Activated CD4-positive, CD25-positive, alpha-beta regulatory T cell treated with anti-CD3 and anti-CD28 coated beads, Interleukin-2, amount 50 U/mL, for 16 hours (primary cell): ENCODE measurements at places on chromosomes 12 and 14.

DNA sequence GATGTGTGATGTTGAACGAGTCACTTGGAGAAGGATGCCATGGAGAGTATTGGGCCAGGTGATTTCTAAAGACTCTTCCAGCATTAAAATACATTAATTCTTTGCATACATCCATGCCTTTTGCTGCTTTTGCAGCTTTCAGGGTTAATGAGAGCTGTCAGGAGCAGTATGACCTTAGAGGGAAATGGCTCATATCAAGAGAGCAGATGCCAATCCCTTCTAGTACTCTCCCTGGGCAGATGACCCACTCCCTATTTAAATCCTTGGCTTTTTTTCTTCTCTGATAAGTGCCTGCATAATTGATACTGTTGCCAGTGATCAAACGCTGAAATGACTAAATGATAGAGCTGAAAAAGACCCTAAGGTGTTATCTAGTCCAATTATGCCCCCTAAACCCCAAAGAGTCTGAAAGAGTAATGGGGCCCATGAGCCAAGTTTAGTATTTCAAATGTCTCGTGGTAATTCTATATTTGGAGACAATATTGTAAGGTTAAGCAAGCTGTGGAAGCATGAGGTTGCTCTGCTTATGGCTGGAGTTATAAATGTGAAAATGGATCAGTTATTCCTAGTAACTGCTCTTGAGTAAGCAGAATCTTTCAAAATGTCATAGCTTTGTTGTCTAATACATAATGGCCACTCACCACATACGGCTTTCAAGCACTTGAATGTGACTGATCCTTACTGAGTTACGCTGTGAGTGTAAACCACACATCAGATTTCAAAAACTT lies 137.3 kb downstream of the ETV6 start:
- no peak for DNase-seq

DNA sequence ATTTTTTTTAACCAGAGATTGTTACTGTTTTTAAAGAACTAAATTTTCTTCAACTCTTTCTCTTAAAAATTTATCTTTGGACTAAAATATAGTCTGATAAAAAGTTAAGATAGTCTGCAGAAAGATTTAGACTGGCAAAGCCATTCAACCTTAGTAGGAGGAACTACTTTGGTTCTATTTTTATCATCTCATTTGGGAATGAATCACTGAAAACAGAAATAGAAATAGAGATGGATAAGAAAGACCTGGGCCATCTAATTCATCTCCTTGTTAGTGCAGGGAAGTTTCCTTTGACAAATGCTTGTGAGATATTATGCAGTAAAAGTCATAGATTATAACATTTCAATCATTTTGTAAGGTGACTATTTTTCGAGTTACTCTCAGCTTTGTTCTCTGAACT lies 263.2 kb upstream of the NPAS3 start:
- no peak for DNase-seq

- DNase-seq: no peak
Observed at GRCh38 chr12:24561882-24562770, 386.8 kb downstream of the BCAT1 start.

GRCh38 chr14:90620568-90621077 lies 195.6 kb downstream of the TTC7B start:
- DNase-seq: no peak

DNA sequence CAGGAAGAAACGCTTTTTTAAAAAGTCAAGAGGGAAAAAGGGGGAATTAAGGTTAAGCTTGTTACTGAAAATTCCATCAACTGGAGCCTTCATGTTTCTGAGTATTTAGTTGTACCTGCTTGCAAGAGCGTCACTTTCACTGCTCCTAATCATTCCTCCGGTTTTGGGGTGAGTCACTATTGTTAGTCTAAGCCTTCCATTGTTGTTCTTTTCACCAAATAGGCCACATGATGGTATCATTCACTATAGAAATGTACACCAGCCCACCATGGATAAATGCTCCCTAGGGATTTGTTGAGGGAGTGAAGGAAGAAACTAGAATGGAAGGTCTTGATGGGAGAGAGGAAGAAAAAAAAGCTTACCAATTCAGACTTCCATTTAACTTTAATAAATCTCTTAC lies 3.0 kb downstream of the IL22 start:
- DNase-seq: no peak

DNA sequence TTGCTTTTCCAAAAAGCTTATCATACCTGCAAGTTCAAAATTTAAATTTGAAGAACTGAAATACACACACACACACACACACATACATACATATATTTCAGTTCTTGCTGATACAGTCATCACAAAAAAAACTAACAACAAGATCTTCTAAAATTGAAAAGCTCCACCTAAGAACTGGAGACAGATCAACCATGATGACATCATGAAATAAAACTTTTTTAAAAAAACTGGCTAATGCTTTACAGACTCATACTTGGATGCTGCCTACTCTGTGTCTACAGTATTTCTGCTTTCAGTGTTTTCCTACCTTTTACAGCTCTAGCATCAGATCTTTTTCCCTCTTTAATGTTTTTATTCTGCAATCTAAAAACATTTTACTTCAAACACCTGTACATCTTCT lies 261.4 kb downstream of the DIO2 start:
- DNase-seq: no peak

DNA sequence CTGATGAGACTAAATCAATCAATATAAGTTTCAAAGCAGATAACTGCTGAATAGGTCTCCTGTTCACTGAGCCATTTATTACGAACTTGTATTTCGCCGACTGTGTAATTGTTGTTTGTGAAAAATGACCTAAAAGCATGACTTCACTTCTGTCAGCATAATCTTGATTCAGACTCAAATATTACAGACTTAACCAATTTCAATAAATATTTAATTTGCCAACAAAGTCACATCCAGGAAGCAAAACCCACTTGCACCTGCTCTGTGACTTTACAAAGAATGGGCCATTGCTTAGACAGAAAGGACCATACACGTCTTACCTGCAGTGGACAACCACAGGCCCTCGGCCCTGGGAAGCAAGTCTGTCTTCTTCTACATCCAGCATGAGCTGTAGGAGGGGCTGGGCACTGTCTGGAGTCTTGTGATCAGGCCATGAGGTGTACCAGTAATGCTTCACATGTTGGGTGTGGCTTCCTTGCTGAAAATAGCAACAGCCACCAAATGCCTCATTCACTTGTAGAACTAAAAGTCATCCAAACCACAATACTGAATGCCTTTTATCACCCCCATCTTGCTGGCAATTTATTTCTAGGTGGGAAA lies 23.5 kb upstream of the PTPRB start:
- DNase-seq: no peak

- no peak for DNase-seq
Observed at GRCh38 chr14:68255693-68256178, 436.2 kb downstream of the RAD51B start.

- no peak for DNase-seq
Observed at GRCh38 chr12:108921946-108922345, 42.1 kb downstream of the DAO start.

- DNase-seq: no peak
Observed at GRCh38 chr12:33795536-33795935, 226.8 kb upstream of the ALG10 start.

- no peak for DNase-seq
Observed at GRCh38 chr12:100721169-100721568, 73.4 kb upstream of the ANO4 start.

DNA sequence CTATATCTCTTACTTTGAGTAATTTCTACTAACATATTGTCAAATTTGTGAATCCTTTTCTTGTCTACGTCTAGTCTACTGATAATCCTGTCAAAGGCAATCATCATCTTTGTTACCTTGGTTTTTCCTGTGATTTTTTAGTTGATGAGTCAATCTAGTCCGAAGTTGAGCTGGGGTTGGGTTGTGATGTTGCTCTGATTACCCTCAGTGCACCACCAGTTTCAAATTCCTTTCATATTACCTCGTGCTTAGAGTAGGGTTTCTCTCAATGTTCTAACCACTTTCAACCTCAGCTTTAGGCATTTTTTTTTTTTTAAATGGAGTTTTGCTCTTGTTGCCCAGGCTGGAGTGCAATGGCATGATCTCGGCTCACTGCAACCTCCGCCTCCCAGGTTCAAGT lies 186.8 kb downstream of the BTG1 start:
- DNase-seq: no peak

GRCh38 chr12:5520037-5520436 lies 88.1 kb downstream of the NTF3 start:
- DNase-seq: no peak

DNA sequence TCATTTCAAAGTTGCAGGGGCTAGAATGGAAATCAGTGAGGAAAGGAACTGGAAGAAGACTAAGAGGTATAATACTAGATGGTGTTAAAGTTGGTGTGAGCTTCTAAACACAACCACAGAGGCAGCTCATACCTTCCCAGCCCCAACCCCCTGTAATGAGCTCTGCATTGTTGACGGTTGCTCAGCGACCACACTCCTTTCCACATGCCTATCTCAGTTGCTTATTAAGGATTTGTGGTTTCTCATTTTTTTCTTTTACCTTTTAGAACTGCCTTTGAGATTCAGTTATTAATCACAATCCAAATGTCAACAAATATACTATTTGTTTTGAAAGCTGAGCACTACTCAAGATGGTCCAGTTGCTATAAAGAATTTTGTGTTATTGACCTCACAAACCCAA lies 62.1 kb upstream of the KIF21A start:
- no peak for DNase-seq

DNA sequence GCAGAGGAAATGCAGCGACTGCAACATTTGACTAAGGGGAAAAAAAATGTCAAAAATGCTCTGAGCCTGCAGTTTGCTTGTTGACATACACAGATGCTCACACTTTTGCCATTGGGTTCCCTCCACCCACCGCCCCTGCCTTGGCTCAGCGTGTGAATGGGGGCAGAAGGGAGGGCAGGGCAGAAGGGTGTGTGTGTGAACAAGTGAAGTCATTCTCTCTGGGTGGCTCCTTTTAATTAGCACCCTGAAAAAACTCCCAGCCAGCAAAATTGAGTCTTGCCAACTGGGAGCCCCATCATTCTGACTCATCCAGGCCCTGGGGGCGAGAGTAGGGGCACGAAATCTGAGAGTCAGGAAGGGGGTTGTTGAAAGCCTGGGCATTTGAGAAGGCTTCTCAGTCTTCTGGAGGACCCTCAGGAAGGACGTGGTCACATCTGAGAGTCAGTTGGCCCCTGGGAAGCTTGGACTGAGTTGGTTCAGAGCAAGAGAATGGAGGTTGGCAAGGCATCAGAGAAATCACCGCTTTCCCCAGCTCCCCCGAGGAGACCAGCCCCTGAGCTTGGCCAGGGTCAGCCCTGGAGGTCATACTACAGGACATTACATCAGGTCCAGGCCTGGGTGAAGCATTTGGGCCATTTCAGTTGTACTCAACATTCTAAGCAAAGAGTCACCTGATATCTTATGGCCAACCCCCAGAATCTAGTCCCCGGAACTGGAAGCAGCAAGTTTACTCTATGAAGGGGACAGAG lies 22.7 kb upstream of the KRT78 start:
- no peak for DNase-seq

DNA sequence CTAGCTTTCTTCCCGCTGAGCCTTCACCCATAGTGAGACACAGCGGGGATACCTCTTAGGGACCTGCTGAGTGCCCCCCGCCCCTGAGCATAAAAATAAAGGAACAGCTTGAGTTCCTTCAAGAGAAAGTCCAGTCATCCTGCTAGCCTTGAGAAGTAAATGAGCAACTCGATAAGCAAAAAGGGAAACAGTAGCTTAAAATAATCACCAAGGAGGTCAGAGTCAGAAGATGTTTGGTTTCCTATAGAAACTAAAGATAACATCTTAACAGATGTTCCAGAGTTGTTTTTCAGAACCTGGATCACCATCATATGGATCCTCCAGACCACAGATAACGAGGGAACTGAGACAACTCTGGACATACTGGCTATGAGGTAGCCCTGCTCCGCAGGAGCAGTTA lies 94.0 kb downstream of the BCAT1 start:
- no peak for DNase-seq

- no peak for DNase-seq
Observed at GRCh38 chr12:85798122-85798521, 38.1 kb downstream of the RASSF9 start.

GRCh38 chr14:52913271-52913670 lies 37.6 kb downstream of the FERMT2 start:
- DNase-seq: no peak

- no peak for DNase-seq
Observed at GRCh38 chr12:117516034-117516433, 154.6 kb upstream of the NOS1 start.

GRCh38 chr12:113134071-113134470 lies 1.5 kb downstream of the RASAL1 start:
- no peak for DNase-seq

DNA sequence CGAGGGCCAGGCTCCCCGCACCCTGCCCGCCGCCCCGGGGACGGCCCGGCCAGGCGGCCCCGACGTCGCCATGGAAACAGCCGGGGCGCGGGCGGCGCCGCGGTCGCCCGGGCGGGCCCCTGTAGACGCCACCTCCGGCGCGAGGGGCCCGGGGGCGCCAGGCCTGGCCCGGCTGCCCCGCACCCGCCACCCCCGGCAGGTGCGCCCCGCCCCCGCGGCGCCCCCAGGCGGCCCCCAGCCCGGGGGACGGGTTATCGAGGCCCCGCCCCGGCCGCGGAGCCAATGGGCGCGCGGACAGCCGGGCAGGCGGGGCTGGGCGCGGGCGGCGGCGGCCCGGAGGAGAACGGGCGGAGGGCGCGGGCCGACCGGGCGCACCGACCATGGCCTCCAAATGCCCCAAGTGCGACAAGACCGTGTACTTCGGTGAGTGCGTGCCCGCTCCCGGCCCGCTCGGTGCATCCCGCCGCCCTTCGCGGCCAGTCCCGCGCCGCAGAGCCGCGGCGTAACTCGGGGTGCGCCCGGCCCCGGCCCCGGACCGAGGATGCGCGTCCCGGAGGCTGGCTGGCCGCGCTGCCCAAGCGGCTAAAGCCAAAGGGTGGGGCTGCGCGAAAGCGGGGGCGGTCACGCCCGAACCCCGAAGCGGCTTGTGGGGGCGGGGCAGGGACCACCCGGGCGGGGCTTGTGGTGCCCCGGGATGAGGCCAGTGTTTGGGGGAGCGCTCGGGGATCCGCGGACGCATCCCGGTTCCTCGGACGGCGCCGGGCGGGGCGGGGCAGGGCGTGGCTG lies at the start of gene CRIP2:
CRIP2 (plus strand) TSS at position 339 of the 786 bp plus-strand sequence; CDS start at position 381, 42 bp downstream.
- DNase-seq: no peak

DNA sequence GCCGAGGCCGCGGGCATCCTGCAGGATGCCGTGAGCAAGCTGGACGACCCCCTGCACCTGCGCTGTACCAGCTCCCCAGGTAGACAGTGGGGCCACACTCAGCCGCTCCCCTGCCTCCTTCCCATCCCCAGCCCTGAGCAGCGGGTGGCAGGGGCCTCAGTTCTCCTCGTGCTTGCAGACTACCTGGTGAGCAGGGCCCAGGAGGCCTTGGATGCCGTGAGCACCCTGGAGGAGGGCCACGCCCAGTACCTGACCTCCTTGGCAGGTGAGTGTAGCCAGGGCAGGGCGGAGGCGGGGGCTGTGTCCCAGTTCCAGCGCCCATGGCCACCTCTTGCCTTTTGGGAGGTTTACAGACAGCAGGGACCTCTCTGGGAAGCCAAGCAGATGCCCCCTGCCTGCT lies 22.9 kb downstream of the HIP1R start:
- no peak for DNase-seq

GRCh38 chr12:126418400-126418799 lies 1353.2 kb downstream of the AACS start:
- DNase-seq: no peak
